ENCODE measurements at places on chromosomes 4 and X.

DNA sequence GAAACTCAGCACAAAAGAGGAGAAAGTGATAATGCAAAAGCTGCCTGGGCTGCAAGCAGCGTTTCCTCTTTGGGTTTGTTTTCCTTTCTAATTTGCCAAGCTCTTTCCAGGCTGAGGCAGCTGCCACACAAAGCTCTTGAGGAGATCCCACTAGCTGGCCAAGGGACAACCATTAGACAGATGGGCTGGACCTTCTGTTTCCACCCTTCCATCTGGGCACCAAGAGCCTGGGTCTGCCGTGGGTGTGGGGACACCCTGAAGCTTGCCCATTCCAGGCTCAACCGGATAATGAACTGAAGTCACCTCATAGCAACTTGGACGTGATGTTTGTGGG lies 194.6 kb upstream of the C1QTNF7 start:
- DNase-seq, result no peak

DNA sequence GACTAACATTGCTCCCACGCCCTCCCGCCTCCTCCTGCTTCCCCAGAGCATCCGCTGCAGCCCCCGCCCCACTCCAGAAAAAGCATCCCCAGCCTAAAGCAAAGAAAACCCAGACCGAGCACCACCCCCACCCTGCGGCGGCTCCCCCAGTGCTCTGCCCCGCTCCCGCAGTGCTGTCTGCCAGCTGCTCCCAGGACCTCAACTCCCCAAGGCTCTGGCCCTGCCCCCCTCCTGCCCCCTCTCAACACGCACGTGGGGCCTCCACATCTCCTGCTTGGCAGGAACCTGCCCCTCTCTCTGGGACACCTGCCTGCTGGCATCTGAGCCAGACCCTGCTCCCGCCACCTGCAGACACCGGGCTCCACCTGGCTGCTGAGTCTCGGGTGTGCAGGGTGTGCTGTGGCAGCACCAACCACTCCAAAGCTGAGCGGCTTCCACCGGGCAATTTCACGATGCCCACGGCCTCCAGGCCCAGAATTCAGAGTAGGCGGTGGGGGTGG lies 79.4 kb downstream of the FAM53A start:
- DNase-seq, result peak; percentile 80

GRCh38 chr4:143224255-143224654 lies 39.5 kb downstream of the USP38 start:
- DNase-seq, result no peak

- DNase-seq, result no peak
Measured at GRCh38 chrX:134718105-134718965, 60.1 kb upstream of the PLAC1 start.

GRCh38 chr4:84472154-84472553 lies 26.9 kb downstream of the NKX6-1 start:
- DNase-seq, result no peak

DNA sequence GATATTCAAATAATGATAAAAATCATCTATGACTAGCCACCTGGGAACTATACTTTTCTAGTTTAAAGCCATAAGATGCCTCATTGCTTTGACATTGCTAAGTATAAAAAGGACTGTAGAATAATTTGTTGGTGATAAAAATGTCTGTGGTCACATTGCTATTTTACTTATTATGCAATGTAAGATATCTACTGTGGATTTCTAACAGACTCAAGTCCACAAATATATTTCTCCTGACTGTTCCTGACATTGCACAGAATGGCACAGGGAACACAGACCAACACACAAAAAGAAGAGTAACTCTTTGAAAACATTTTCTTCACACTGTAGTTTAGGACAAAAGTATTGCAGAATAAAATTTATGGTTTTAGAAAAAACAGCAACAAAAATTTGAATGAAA lies 2.2 kb upstream of the TMPRSS11E start:
- DNase-seq, result no peak

DNA sequence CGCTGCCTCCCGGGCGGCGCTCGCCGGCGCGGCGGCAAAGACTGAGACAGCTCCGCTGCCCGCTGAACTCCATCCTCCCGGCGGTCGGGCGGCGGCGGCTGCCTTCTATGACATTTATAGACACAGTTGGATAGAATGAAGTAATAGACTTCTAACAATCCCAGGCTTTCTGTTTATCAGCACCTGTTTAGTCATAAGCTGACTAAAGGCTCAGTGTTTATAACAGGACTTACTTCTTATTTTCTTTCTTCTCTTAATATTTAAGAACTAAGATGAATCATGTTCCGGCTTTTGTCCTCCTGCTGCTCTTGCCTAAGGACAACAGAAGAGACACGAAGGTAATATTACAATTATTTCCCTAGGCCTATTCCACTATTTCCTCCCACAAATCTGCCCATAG lies 3.9 kb downstream of the ARL13A start:
- no peak for DNase-seq

DNA sequence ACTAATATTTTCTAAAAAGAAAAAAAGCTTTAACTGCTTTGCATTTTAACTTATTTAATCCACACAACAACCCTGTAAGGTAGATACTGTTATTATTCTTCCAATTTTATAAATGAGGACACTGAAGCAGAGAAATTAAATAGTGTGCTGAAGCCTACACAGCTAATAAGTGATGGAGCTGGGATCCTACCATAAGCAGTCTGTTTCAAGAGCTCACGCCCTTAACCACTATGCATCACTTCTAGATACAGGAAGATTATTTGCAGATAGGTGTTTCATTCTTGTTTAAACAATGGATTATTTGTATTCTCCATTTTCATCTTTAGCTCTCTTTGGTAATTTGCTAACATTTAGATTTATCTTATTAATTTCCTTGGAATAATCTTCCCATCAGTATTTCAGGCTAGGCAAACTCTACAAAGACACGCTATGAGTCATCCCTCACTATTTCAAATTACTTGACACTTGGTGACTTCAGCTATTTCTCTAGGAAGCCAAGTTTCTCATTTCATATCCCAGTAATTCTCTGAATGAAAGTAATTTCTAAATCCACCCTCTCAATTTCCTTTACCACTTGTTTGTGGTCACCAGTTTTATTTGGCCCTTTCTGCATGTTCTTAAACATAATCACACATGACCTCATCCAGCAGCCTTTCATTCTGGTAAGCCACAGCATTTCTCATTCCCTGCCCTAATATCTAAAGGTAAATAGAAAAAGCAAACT lies 67.3 kb downstream of the ASB9 start:
- no peak for DNase-seq

- no peak for DNase-seq
Measured at GRCh38 chr4:117783716-117784115, 250.6 kb upstream of the NDST3 start.

DNA sequence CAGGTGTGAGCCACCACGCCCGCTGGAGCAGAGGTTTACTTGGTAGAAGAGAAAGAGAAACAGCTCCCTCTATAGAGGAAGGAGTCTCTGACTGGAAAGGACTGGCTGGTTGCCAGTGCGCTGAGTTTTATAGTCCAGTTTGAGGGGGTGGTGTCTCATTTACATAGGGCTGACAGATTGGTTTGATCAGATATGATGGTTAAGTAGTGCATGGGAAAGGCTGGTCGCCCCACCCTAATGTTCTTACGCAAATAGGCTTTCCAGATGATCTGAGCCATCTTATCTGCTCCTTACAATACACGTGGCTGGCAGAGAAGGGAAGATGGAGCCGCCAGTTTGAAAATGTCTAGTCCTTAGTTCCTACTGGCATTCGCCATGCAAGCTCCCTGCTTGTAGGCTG lies 439.5 kb downstream of the NAF1 start:
- DNase-seq, result no peak

DNA sequence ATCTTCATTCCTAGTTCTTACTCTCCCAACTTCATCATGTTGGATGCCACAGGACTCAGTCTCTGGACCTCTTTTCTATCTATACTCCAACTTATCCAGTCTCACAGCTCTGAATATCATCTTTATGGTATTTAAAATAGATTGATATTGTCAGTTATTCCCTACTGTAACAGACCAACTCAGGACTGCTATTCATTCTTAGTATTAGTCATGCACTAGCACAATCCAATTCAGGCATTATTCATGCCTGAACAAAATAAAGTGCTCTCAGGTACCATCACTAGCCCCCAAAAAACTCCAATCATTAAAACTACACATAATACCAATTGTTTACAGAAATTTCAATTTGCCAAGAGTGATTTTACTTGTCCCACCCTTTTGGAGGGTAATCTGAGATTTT lies 37.7 kb downstream of the FRYL start:
- no peak for DNase-seq

GRCh38 chr4:8050555-8051206 lies 107.9 kb downstream of the ABLIM2 start:
- DNase-seq, result no peak

DNA sequence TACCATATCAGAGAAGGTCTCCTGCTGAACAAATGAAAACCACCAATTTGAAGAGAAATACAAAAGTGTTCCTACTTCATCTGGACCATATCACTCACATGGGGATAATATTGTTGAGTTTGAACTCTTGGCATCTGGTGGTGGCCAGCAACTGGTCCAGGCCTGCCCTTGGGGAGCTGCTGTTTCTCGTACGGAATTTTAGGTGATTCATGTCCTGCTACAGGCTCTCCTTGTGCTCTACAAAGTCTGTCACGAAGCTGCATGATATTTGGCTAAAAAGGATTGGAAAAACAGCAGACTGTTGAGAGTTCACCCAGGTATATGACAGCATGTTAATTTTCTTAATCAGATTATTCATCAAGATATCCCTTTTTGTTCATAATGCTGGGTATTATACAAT lies 42.2 kb downstream of the SEC31A start:
- no peak for DNase-seq

DNA sequence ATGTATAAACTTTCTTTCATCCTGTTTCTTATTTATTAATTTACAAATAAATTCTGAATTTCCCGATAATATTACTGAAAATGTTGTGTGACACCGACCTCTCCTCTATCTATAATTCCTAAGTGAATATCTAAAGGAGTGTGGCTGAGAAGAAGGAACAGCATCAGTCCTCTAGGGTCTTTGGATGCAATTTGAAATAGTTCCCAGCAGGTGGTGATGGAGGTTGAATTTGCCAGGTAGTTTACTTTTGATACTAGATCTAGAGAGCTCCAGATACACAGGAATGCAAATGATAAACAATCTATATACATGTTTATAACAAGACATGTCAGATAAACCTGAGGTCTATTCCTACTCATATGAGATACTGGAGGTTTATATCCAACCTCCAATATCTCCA lies 305.4 kb downstream of the PCDH18 start:
- no peak for DNase-seq

DNA sequence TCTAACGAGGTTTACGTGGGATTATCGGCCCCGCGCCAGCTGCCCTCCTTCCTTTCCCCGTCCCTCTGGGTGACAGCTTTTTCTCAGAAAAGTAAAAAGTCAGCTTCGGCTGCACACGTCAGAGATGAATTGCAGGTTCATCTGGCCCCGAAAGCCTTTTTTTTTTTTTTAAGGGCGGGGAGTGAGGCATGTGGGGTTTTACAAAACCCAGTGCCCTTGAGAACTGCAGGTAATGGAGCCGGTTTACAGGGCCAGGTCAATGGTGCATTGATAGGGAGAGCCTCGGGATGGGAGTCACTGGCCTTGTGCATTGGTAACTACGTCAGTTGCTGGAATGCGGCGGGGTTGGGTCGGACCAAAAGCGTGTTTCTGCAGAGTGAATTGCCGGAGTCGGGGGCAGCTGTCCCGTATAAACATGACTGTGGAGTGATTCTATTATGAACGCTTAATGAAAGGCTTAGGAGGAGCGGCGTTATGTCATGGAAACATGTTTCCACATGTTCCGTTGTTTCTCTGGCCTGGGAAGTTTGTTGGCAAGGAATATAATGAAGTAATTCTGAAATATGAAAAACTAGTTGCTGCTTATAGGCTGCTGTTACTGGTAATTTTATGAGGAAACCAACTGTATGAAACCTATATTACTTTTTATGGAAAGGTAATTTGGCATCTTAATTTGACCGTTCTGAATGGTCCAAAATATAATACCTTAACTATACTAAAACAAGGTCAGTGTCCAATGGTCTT lies 1.1 kb downstream of the HSPA4L start:
- DNase-seq, result no peak

DNA sequence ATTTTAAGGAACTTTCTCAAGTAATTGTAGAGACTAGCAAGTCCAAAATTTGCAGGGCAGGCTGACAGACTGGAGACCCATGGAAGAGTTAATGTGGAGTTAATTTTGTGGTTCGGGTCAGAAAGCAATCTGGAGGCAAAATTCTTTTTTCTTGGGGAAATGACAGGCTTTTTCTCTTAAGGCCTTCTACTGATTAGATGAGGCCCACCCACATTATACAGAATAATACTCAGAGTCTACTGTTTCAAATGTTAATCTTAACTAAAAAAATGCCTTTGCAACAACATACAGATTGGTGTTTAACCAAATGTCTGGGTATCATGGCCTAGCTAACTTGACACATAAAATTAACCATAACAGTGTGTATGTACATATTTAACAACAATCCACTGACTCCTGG lies 32.7 kb downstream of the RRAGB start:
- DNase-seq, result no peak

- no peak for DNase-seq
Measured at GRCh38 chr4:34170946-34171345, 2073.4 kb downstream of the ARAP2 start.

DNA sequence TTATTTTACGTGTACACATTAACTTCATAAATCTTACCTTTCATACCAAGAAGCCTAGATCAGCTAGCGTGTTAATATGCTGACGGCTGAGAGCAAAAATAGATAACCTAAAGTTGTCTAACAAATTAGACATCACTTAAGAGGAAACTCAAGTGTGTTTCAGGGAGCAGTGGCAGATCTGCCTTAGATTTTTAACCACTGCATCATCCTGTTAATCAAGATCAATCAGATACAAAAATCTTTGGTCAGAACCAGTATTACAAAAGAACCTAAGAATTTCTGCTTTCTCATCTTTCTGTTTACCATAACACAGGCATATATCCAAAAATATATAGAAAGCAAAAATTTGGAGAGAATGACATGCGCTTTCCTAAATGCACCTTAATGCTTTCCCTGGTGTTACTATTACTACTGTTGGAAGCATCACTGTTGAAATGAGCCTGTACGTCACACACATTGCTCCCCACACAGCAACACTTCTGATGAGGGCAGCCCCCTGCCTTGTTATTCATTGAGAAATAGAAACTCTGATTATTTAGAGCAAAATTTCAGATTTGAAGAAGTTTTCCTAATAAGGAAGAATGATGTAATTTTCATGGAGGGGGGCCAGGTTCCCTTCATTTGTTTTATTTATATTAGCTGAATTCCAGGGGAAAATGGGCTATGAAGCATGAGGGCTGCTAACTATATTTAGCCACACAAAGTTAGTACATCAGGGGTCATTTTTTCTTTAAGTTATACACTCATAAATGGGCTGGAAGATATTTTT lies 152.3 kb downstream of the CBR4 start:
- no peak for DNase-seq

- no peak for DNase-seq
Measured at GRCh38 chr4:122616915-122617596, 3.8 kb downstream of the IL21 start.

- DNase-seq, result no peak
Measured at GRCh38 chr4:95641571-95641970, 92.8 kb upstream of the UNC5C start.

GRCh38 chr4:144901141-144901540 lies 196.9 kb downstream of the ANAPC10 start:
- no peak for DNase-seq

GRCh38 chrX:70038951-70039350 lies 10.8 kb downstream of the AWAT2 start:
- DNase-seq, result no peak

Data from CD4-positive, alpha-beta T cell treated with Interleukin-6 for 4 hours (primary cell).